ENCODE measurements at places on chromosomes 6 and 20.
A peak's percentile ranks its signal among the peaks of the same experiment; 100 is the strongest.

GRCh38 chr6:161890133-161890831 lies 616.4 kb upstream of the AGPAT4 start:
- no peak for DNase-seq

GRCh38 chr6:1840491-1841121 lies 230.9 kb downstream of the FOXC1 start:
- DNase-seq: no peak

GRCh38 chr20:9363673-9364072 lies 150.7 kb upstream of the LAMP5 start:
- no peak for DNase-seq

DNA sequence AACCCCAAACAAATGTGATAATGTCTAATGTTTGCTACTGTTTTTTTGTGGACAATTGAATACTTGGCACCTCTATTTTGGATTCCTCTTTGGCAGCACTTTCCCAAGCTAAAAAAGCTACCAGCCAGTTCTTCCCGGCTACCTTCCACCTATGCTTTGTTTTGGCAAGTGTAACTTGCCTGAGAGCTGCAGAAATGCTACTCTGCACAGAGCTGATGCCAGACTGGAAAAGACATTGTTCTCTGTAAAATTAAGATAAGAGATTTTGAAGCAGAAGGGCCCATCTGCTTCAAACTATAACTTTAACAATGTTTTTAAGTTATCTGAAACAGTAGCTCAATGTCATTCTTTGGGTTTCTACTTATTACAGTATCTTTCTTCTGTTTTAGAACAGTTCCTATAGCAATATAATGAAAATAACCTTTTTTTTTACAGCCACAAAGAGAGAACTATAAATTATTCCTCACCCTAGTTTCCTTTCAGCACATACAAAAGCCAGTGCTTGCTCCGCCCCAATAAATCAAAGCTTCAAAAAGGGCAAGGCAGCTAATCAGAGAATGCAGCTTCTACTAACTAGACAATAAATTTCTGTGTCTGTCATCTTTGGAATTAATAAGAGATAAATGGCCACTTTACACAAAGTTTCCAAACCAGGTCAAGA lies 183.1 kb downstream of the UBE3D start:
- no peak for DNase-seq

GRCh38 chr6:90765895-90766294 lies 179.0 kb upstream of the MAP3K7 start:
- DNase-seq: no peak

- DNase-seq: no peak
These were observed 83.1 kb downstream of the TRMT11 start for GRCh38 chr6:126069449-126069848.

- no peak for DNase-seq
These were observed 4.7 kb downstream of the TUBB2A start for GRCh38 chr6:3152689-3153088.

- DNase-seq: no peak
These were observed 840 bp upstream of the LY86 start for GRCh38 chr6:6587696-6588063.

- DNase-seq: no peak
These were observed 31.4 kb upstream of the SIRPG start for GRCh38 chr20:1688886-1689538.

DNA sequence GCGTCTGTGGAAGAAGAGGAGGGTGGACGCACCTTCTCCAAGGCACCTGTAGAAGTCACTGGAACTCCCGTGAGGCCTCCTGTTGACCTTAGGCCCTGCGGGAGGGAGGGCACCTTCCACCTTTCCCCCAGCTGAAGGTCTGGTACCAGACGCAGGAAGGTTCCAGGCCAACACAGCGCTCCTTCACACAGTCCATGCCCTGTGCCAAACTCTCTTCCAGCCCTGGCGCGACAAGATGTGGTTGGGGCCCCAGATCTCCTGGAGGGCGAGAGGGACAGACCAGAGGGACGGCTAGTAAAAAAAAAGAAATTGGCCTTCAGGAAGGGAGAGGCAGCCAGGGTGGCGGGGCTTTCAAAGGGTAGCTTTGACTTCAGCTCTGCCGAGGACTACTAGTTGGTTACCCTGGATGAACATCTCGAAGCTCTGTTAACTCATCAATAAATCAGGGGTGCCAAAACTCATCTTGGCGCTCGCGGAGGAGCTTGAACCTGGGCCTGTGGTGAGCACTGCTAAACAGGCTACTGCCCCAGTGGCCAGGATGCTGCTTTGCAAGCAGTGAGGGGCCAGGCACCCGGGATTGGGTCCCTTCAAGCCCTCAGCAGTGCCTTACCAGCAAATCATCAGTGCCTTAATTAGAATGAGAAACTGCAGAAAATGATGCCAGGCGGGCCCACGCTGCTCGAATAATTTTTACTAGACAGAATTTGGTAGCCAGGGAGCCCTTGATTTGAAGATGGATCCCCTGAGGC lies 14.9 kb downstream of the AARS2 start:
- DNase-seq: no peak

- DNase-seq: no peak
These were observed 3.0 kb upstream of the NNAT start for GRCh38 chr20:37518059-37518458.

- no peak for DNase-seq
These were observed 23.8 kb downstream of the PHACTR2 start for GRCh38 chr6:143701349-143702234.

DNA sequence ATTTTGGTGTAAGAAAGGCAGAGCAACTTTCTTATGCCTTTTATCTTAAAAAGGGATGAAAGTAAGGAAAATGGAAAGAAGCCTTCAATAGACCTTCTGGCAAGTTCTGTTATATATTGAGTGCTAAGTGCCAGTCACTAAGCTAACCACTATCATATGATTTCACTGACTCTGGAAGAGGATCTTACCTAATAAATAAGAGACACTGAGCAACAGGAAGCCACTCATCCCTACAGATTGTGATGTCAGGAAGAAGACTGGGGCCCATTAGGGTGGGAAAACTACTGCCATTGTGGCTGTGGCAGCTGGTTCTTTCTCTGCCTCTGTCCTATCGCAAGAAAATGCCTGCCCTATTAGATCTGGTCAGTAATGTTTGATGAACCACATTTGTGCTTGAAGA lies 89.6 kb downstream of the AIG1 start:
- DNase-seq: no peak

- DNase-seq: no peak
These were observed 29.5 kb downstream of the TSHZ2 start for GRCh38 chr20:53001498-53002301.

DNA sequence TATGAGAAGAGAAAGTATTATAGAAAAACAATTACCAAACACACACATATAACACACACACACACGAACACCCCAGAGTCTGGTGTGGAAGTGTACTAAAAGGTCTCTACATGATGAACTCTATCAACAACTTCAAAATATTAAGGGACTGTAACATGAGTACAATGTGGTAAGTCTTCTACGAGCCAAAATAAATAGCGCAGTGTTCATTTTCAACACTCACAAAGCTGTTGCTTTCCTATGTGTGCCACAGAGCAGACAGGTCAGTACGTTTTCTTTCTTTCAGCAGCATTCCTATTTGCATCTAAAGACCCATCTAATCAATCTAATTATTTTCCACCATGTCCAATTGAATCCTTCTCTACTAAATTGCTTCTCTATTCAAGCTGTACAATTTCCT lies 12.1 kb upstream of the CNKSR3 start:
- no peak for DNase-seq

DNA sequence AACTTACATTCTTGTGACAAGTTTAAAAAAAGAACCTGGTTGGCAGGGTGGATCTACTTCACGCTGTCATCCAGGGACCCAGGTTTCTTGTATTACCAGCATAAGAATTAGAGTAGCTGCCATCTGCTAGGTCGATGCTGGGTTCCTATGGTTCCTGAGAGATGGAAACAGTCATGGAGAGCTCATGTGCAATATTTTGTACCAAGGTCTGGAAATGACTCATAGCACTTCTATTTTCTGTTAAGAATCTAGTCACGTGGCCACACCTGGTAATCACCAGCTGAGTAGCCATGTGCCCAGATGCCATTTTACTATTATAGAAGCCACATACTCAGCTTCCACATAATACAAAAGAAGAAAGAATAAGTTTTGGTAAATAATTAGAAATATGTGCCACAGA lies 171.3 kb downstream of the CD83 start:
- no peak for DNase-seq

DNA sequence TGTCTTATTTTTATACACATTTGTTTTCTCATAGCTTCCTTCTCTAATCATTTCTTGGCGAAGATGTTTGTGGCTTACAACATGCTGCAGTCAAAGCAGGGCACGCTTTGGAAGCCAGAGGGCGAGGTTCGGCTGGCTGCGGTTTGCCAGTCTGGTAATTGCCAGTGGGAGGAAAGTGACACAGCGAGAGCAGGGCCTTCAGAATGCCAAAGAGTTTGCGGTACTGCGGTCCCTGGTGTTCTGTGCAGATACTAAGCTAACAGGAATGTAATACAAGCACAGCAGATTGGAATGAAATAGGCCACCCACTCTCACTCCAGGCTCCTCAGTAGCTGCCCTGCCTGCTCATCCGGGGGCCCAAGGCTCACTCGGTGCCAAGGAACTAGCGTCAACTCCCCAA lies 58.7 kb upstream of the TGM3 start:
- DNase-seq: peak; percentile 92

- no peak for DNase-seq
These were observed 26.4 kb upstream of the ZMYND8 start for GRCh38 chr20:47382746-47383415.

DNA sequence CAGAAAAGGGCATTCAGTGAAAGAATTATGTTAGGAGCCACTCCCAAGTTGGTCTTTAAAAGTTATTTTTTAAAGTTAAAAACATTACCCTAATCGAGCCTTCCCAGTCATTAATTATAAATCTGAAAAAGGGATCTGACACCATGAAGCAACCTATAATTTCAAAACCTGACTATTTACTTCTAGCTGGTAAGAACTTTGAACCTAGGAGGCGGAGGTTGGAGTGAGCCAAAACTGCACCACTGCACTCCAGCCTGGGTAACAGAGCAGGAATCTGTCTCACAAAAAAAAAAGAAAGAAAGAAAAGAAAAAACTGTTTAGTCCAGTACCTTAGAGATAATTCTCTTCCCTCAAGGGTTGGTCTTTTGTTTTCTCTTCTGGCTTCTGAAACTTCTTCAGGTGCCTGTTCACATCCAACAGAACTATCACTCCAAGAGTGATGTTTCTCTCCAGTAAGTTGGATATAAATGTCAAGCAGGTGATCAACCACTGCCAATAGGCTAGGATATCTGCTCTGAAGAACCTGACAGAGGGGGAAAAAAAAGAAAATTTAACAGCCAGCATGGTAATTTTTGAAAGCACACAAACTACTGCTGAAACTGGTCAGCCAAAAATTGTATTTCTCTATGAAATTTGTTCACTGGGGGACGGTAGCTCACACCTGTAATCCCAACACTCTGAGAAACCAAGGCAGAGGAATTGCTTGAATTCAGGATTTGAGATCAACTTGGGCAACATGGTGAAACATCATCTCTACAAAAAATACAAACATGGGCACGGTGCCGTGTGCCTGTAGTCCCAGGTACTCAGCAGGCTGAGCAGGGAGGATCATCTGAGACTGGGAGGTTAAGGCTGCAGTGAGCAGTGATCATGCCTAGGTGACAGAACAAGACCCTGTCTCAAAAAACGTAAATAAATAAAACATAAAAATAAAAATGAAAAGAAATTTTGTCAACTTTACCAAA lies 38.2 kb downstream of the MDN1 start:
- no peak for DNase-seq

DNA sequence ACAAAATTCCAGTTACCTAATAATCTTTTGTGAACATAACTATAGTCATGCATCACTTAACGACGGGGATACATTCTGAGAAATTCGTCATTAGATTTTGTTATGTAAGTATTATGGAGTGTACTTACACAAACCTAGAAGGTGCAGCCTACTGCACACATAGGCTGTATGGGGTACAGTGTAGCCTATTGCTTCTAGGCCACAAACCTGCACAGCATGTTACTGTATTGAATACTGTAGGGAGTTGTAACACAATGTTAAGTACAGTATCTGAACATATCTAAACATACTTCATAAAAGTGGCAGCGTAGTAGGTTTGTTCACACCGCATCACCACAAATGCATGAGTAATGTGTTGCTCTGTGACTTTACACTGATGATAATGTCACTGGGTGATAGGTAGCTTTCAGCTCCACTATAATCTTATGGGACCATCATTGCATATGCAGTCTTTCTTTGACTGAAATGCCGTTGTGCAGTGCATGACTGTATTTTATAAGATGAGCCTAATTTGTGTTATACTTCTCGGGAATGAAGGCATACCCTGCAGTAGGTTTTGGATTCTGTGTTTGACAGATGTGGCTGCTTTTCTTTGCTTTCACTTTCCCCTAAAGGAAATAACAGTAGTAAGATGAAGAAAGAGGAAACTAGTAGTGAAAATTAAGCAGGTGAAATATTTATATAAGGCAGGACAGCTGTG lies 365.6 kb downstream of the FARS2 start:
- DNase-seq: no peak

GRCh38 chr6:26205625-26206574 lies 118.7 kb downstream of the HFE start:
- DNase-seq: no peak

GRCh38 chr6:54140811-54141210 lies 29.6 kb downstream of the MLIP start:
- no peak for DNase-seq

DNA sequence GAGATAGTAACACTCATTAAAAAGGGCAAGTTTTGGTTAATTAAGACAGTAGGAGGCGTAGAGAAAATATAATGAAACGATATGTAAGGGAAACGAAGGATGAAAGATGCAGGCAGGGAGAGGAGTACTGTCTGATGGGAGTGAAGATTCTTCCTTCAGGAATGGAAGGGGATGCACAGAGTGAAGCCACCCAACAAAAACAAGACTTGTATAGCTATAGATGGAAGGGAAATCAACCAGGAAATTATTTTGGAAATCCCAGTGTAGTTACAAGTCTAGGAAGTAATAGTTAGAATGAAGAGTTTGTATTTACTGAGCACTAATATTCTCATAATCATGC lies 19.7 kb upstream of the HLA-DRB1 start:
- no peak for DNase-seq

DNA sequence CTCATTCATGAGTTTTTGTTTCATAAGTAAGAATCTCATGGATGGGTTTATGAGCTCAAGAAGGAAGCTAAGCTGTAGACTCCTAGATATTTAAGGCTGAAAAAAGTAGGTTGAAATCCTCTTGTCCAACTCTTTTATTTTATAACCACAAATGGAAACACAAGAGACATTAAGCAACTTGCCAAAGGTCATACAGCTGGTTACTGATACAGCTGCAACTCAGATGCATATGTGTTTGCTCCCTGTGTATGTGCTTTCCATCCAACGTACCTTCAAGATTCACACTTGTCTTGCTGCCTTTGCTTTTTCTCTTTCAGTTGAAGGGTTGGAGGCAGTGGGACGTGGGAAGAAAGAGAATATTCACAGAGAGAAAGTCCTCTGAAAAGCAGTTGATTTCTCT lies 153.5 kb upstream of the STMND1 start:
- no peak for DNase-seq

DNA sequence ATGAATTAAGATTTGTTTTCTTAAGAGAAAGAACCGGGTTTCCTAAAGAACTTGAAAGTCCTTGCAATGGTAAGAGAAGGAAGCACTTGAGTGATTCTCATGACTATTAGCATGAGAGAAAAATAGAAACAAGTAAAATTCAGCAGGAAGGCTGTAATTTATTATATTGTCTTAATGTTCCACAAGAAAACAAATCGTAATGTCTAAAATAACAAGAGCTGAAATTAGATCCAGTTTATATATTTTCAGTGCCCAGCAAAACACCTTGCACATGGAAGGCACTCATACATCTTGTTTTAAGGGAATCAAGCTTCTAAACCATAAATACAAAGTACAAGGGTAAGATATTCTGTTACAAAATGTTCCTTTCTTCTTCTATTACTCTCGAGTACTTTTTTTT lies 229.4 kb upstream of the PLN start:
- DNase-seq: no peak
